ENCODE measurements at places on chromosomes 12 and 14.

DNA sequence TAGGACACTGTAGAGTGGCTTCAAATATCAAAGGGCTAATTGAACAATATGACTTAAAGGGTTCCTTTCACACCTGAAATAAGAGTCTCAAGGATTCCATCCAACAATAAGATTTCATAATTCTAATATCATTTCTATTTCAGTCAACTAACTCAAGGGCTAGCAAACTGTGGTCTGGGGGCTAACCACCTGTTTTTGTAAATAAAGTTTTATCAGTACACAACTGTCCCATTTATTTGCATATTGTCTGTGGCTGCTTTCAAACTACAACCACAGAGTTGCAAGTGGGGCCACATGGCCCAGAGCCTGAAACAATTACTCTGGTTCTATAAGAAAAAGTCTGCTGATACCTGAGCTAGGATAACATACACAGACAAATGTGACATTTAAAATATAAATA, 29.1 kb downstream of the MED13L start:
- no peak for DNase-seq

DNA sequence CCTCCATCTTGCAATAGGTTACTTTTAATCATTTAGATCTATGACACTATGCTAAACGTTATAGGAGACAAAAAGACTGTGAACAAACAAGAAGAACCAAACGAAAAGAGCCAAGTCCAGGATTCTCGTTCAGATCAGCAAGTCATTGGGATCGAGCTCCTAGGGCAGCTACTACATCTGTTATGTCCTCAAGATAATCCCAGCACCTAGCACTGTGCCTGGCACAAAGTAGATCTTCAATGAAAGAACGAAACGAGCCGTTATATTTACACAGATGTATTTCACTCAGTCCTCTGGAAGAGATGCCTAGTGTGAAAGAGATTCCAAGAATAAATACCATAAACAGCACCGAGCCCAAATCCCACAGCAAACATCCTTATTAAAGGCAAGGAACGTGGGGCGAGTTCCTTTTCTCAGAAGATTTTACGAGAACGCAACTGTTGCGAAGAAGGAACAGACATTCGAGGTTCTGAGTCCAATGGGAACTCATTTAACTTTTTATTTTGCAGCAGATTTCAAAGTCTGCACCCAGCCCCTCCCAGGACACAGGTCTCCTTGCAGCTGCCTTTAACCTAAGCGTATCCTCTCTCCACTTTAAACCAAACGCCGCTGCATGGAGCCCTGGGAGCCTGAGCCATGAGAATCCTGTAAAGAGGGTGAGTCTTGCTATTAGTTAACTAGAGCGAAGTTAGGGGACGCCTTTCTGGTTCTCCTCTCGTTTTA, 544 bp upstream of the TDP1 start:
- no peak for DNase-seq

DNA sequence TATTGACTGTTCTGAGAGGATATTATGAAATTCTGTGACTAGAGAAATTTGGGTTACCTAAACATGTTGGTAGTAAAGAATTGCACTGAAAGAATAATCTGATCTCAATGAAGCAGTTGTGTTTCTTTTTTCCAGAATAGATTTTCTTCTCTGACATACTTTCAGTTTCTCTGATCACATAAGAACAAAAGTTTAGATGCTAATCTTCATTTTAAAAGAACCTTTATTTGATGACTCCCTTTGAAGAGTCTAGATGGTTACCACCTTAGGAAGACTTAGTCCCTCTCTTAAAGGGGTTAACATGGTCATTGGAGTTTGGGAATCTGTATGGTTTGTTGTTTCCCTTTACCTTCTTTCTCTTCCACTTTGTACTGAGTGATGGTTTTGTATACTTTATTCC, 58.6 kb downstream of the MON2 start:
- DNase-seq, result no peak

DNA sequence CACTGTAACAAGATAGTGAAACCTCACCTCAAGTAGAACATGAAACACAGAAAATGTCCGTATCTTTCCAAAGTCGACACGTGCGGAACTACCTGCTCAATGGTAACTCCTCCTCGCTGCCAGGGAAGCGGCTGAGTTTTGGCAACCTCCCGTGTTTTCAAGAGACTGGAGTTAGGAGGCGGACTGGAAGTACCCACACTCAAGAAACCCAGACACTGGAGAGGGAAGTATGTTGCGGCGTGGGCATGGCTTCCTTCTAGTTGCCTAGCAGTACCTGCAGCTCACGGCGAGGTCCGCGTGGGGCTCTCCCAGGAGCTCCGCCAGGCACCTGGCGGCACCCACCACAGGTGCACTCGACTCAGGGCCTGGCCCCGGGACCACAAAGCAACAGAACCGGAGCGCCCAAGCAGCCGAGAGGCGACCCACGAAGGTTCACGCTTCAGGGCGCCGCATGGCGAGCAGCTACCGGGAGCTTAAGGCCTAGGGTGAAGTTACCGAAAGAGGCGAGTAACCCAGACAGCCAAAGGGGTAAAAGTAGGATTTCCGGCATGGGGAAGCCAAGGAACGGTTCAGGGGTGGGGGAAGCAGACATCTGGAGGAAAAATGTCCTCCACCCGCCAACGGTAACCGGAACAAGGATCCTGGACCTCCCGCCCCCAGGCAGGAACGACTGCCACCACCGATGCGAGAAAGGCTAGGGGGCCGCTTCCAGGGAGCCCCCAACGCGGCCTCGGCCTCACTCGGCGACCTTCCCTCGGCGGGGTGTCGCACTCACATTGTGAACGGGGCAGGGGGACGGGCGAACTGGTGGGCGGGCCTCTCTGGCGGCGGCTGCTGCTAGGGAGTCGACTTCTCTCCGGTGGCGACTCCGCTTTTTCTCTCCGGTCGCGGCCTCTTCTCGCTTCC, 608 bp downstream of the PTGES3 start:
- peak; percentile 47 for DNase-seq

DNA sequence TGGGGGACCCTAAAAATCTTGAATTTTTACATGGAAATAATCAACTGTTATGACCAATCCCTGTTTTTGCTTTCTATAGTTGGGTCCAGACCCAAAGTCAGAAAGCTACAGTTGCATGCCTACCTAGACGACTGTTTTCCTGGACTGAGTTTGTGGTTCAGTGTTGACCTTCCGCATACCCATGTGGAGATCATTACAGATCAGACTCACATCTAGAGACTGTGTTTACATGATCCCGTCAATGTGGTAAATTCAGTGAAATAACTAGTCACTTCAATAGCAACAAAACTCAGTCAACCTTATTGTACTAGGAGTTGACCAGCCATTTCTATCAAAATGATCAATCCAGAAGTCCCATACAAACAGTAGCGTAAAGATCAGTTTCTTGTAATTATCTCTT, 257.6 kb downstream of the EGLN3 start:
- DNase-seq, result no peak

- DNase-seq, result no peak
These were observed 43.2 kb downstream of the DUSP16 start for GRCh38 chr12:12519354-12519998.

DNA sequence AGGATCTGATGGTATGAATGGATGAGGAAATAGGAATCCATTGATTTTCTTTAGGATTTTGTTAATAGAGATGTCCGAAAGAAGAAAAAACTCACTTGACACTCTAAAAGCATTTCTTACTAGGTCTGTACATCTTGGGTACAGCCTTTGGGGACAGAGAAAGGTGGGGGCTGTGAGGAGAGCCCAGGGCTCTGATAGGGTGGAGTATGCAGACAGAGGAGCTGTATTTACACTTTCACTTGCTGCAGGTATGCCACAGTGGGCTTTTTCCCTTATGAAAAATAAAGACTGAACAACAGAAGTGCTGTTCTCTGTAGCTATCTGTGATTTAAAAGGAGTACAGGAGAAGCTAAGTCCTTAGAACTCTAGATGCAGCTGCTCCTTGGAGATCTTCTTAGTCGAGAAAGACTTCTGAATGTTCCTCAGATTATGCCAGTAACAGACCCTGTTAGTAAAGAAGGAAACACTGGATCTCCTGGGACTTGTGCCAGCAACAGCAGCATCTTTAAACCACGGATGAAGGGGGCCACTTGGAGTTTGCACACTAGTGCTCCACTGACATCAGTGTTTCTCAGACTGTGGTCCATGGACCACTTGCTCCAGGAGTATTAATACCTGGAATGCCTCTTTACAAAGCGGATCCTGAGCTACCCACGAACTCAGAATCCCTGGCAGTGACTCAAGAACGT, 19.4 kb upstream of the RTRAF start:
- DNase-seq, result no peak
